ENCODE measurements at places on chromosomes 6 and 20.

DNA sequence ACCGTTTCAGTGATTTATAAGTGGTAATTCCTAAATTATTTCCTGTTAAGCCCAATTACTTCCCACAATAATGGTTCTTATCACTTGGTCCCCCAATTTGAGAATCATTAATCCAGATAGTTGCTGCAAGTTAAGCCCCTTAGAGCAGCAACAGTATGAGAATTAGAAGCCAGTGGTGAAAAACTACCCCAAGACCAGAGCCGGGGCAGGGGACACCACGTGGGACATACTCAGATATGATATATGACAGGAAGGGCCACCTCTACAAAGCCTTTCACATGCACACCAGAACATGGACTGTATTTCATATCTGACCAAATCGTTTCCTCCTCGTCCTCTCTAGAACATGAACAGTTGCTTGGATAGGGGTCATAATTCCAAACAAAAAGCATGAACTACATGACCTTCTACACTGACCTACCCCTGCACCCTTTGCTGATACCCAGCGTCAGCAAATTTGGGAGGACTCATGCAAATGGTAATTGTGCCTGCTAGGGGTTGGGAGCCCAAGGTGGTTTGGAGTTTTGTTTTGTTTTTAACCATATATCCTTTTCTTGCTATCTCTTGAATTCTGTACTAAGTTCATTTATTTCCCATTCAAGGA is 3.9 kb downstream of the JAG1 start:
- DNase-seq = no peak

DNA sequence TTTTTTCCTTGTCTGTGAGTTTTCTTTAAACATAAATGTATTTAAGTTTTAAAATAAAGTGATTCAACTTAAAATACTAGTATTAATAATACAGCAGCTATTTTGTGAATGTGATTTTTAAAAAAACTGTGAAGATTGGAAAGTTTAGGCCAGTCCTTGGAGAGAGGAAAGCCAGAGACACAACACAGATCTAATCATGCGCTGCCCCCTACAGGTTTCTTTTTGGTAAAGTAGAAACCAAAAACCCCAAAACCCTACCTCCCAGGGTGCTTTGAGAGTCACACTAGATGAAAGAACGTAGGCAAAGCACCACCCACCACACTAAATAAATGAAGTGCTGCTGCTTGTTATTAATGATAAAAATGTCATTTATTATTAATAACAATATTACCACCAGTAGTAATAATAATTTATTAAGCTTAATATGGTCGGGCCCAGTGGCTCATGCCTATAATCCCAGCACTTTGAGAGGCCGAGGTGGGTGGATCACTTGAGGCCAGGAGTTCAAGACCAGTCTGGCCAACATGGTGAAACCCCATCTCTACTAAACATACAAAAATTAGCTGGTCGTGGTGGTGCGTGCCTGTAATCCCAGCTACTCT is 33.7 kb downstream of the SLC9A8 start:
- no peak for DNase-seq

GRCh38 chr6:71346334-71346694 is 57.7 kb downstream of the OGFRL1 start:
- DNase-seq = no peak

DNA sequence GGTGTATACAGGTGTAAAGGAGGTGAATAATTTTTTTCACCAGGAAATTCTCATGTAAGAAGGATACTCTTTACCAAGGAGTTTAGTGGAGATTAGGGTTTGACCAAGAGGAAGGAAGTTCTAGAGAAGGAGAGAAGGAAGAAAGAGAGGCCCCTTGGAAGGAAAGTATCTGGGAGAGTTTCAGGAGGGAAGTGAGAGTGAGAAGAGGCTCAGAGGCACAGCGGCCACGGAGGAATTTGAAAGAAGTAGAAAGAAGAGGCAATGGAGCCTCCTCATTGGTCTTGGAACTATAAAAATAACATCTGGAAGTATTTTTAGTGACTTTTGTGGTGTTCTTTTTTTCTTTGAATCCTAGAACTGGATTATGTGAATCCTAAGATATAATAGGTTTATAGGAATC is 50.8 kb upstream of the MCUR1 start:
- DNase-seq = no peak

DNA sequence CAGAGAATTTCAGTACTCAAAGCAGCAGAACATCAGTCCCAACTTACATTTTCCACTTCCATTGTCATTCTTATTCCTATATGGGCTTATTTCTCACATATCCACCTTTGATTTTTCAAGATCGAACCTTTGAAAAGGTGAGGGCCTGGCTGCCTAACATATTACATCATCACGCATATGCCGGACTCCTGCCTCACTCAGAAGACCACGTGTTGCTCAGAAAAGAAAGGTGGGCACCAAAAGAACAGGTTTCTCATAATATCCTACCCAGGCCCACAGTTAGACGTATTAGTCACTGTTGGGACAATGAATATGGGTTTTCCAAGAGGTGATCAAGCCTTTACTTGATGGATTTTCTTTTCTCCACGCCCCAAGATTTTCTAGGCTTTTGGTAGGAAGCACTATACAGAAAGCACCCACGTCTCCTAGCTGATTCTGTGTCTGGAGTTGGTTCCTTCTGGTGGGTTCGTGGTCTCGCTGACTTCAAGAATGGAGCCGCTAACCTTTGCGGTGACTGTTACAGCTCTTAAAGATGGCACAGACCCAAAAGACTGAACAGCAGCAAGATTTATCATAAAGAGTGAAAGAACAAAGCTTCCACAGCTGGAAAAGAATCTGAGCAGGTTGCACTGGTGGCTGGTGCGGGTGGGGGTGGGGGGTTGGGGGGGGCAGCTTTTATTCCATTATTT is 168.9 kb downstream of the ATXN1 start:
- DNase-seq = no peak

- DNase-seq = no peak
Measured at GRCh38 chr6:5208057-5208456, 52.7 kb downstream of the LYRM4 start.

Data from hypothalamus (tissue), 51 donors.